Caki2 (cell line): ENCODE measurements at places on chromosomes 5 and 9. TPM values are rescaled to one million over a fixed set of nuclear protein-coding genes. Genes with fewer than 3 reads are reported as not detected.

DNA sequence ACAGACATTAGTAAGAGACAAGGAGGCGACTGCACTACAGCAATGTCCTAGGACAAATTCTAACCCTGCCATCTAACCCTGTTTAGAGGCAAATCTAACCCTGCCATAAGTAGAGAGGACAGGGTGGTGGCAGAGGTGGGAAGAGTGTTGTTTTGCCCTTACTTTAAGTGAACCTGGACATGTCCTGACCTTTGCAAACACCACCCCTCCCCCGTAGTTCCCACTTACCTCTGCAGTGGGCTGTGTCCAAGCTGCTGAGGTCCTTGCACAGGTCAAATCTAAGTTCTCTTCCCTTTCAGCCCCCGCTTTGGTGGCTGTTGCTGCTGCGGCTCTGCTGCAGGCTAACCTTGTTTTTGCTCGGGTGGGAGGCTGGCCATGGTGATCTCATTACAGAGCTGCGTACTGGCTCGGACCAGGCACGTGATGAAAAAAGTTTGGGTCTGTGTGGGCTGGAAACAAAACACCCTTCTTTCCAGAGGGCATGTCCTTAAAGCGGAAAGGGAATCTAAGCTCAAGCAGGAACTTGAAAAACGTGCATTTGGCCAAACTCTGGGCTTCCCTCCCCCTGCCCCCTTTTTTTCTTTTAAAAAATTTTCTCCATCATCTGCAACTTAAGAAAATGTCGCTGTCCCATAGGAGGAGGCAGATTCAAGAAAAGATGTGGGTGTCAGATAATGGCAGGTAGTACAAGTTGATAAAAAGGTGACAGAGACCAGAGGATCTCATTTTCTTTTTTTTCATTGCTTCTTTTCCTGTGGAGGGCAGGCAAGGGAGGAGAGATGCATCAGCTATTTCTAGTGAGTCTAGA, at the start of gene FAXDC2:
Gene FAXDC2, minus strand, starts transcription at position 349 of the 808 bp plus-strand sequence. CDS start 12,425 bp downstream, outside the sequence.
- no peak for DNase-seq

- no peak for DNase-seq
Measured at GRCh38 chr5:8954801-8955200, 591.1 kb downstream of the SEMA5A start.

DNA sequence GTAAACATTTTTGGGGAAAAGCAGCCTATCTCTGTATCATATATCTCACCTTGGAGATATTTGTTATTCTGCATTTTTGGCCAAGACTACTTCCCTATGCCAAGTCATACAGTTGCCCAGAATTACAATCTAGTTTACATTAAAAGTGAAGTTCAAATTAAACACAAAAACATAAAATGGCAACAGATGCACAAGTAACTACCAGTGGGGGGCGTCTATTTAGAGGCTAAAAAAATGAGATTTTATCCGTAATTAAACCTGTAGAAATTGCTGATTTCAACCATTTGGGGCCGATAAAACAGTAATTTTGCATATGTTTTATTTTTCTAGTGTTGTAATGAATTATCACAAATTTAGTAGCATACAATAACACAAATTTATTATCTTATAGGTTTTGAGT, 787.1 kb upstream of the CHD1 start:
- DNase-seq = no peak

GRCh38 chr5:127290019-127290945, at the start of gene MEGF10:
Gene MEGF10 (plus strand): TSS chr5:127290796. CDS start chr5:127331309, 40,513 bp downstream.
- no peak for DNase-seq

- DNase-seq = no peak
Measured at GRCh38 chr9:133953976-133954709, 38.0 kb downstream of the VAV2 start.

- DNase-seq = no peak
Measured at GRCh38 chr9:124149992-124150391, 107.8 kb upstream of the NEK6 start.

DNA sequence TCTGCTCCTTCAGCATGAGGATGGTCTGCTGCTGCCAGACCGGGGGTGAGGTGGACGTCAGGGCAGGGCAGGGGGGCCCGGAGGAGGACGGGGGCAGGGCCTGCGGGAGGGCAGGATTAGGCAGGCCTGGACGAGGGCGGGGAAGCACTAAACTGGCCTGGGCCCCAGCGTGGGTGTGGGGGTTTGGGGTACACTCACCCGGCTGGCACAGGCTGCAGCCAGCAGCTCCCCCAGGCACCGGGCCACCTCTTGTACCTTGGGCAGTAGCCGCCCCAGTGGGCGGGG, 5.5 kb downstream of the SAPCD2 start:
- no peak for DNase-seq

DNA sequence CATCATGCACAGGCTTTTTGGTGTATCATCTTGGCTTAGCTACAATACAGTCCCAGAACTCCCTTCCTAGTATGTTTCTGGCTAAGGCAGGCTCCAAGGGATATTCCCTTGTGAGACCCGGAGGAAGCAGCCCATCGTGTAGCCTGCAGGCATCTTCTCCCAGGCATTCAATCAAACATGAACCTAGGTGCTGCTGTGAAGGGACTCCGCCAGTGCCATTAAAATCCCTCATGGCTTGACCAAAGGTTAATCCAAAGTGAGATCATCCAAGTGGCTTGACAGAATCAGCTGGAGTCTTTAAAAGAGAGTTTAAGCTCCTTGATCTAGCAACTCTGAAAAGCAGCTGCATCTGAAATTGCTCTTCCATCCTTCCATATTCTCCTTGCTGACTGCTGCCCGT, 333.9 kb downstream of the DIRAS2 start:
- DNase-seq = peak; percentile 34

DNA sequence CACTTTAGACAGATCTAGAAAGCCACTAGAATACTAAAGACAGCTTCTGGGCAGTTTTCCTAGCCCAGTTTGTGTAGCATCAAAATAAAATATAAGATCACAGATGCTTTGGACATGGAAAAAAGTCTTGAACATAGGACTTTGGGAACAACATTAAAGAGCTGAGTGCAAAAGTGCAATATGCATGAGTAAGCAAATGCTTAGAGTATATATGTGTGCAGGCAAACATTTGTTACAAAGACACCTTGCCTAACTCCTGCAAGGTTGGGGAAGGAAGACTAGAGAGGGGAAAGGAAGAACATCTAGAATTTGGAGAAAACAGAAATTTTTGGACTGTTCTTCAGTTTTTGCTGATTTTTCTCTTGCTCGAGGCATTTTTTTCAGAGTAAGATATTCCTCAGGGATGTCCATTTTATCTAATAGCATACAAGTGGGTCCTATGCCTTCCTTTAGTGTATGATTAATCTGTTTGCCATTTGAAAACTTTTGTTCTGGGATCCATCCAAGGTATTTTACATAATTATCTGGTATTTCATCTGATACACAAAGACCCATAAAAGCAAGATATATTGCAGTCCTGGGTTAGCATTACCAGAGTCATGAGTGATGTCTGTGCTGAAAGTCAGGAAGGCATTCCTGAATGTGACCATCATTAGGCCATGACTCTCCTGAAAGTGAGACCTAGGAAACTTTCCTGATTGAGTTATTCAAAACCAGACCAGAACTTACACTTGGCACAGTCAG, 142.0 kb upstream of the RGMB start:
- DNase-seq = peak; percentile 55

DNA sequence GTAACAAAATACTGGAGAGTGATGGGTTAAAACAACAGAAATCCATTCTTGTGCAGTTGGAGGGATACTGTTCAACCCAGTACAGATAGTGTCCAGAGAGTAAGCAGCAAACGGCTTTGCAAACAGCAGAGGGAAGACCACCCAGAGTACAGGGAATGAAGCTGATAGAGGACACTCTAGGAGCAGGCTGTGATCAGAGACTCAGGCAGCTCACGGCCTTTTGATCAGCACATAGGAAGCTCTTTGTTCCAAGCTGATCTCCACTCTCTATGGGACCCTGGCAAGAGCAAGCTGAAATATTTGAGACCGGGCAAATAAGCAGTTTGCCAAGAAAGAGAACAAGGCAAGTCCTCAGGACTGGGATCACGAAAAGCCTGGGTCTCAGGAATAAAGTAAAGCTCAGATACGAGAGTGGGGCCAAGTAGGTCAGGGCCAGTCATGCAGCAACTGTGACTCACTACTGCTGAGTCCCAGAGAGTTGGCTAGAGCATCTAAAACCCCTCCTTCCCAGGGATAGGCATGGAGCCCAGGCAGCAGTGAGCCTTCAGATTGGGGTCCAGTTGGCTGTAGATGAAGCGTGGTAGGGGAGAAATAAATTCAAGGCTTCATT, 52.4 kb downstream of the MELK start:
- DNase-seq = peak; percentile 55

DNA sequence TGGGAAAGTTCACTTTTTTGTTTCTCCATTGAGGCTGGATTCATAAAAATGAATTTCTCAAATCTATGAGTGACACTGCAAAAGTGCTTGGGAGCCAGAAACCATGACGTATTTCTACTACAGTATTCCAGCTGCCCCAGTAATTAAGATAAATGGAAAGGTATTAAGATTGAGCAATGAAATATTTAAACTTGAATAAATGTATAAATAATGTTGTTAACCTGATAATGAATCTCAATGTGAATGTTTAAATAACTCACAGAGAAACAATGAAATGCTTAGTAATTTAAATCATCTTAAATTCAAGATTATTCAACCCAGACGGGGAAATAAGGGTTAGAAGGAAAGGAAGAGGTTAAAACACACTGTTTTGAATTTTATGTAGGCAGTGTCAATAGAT, 11.2 kb upstream of the SRP19 start:
- DNase-seq = no peak

DNA sequence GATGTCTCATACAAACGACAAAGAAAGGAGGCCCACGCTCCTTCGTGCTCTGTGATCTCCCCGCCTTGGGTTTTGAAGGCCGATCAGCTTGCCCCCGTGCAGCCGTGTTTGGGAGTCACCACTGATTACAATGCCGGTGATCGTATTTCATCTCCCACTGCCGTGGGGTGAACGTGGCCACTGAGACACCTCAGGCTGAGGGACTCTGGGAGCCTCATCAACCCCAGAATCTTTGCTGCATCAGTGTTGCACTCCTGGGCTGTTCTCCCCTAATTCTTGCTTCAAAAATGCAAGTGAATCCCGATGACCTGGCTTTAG, 194.2 kb downstream of the HSPA4 start:
- no peak for DNase-seq

- DNase-seq = no peak
Measured at GRCh38 chr9:10633785-10634184, 21.0 kb upstream of the PTPRD start.

- no peak for DNase-seq
Measured at GRCh38 chr5:75523275-75523674, 11.6 kb downstream of the POLK start.

Gene AQP7
- not detected in 2 replicates for total RNA-seq

Gene PCDHB8
- not detected in 2 replicates for total RNA-seq

Gene TPM2
- 2.4 and 7.8 TPM in 2 replicates for total RNA-seq

Gene CENPK
- total RNA-seq = 31.8 and 34.5 TPM in 2 replicates

Gene MROH2B
- not detected in 2 replicates for total RNA-seq
